ENCODE measurements at places on chromosomes 12 and 14.
A peak's percentile ranks its signal among the peaks of the same experiment; 100 is the strongest.

DNA sequence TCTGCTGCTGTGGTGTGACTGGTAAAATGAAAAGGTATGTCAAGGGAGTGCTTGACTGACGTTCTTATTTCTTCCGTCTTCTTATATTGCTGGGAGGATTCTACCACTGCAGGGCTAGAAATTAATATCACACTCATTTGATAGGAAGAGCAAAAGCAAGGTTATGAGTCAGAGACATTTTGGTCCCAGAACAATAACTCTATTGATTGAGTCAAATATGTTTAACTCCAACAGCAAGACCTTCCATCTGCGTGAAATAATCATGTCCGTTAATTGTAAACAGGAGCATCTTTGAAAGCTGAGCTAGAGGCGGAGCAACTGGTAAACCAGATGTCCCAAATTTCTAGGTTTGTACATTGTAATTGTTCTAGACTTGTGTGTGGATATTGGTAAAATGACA, 1293.6 kb downstream of the AACS start:
- DNase-seq, result no peak

GRCh38 chr12:119840582-119840981, 36.5 kb downstream of the CIT start:
- no peak for DNase-seq

DNA sequence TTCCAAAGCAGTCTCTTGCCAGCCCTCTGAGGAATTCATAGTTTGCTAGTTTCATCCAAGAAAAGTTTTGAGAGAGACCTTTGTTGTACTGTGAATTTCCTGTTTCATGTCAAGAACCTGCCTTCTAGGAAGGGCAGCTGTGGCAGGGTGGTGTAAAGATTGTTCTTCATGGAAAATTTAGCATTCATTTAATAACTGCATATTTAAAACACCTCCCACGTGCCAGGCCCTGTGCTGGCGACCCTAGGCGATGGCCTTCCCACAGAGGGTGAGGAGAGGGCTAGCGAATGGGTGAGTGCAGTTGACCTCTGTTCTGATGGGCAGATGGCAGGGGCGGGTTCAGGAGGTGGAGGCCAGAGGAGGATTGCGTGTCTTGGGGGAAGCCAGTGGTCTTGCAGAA, 43.2 kb downstream of the MLXIP start:
- DNase-seq, result no peak

DNA sequence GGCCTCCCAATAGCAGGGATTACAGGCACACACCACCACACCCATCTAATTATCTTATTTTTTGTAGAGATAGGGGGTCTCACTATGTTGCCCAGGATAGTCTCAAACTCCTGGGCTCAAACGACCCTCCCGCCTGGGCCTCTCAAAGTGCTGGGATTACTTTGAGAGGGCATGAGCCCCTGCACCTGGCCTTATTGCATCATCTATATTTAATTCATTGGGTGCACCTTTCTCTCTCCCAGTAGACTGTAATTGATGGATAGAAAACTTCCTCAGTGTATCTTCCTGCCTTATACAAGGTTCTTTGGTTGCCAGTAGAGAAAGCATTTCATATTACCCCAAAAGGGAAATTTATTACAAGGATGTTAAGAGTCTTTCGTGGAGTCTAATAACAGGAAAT, 8.9 kb upstream of the MORN3 start:
- no peak for DNase-seq

DNA sequence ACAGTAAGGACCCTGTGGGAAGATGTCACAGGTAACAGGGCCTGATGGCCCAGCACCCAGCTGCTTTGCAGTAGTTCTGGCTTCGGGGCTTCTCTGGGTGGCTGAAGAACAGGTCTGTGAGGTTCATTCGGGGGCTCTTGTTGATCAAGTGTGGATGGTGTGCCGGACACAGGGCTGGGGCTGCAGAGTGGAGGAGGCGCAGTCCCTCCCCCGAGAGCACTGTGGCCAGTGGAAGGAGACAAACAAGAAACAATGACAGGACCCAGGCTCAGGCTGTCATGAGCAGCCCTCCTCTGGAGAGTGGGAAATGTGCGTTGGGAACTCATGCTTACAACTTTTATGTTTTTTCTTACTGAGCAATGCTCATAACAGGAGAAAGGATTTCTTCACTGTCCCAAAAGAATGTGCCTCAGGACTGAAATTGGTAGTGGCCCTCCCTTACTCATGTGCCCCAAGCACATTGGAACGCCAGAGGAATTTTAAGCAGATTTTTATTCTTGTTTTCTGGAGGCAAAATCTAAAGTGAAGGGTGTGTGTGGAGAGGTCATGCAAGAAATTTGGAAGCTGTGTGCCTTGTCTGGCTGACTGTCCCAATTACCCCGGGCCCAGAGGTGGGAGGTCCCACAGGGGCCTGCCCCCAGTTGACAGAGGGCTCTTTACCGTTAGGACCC, 233.8 kb downstream of the CACNA1C start:
- DNase-seq, result no peak

GRCh38 chr14:89249065-89249695, 167.9 kb downstream of the FOXN3 start:
- no peak for DNase-seq

- no peak for DNase-seq
Measured at GRCh38 chr14:92552066-92552465, 38.5 kb downstream of the RIN3 start.

DNA sequence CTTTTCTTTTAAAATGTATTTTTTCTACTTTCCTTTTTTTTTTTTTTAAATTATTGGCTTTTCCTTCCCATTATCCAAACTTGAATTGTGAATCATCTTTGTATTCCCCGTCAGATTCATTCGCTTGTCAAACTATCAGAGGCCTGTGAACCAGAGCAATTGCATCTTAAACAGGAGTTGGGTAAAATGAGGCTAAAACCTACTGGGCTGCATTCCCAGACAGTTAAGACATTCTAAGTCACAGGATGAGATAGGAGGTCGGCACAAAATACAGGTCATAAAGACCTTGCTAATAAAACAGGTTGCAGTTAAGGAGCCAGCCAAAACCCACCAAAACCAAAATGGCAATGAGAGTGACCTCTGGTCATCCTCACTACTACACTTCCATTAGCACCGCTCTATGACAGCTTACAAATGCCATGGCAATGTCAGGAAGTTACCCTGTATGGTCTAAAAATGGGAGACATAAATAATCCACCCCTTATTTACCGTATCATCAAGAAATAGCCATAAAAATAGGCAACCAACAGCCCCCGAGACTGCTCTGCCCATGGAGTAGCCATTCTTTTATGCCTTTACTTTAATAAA, 19.9 kb downstream of the FUT8 start:
- DNase-seq, result no peak

GRCh38 chr12:106663385-106663784, 80.6 kb downstream of the RFX4 start:
- no peak for DNase-seq

- DNase-seq, result no peak
Measured at GRCh38 chr14:101839236-101839635, 77.7 kb downstream of the PPP2R5C start.

DNA sequence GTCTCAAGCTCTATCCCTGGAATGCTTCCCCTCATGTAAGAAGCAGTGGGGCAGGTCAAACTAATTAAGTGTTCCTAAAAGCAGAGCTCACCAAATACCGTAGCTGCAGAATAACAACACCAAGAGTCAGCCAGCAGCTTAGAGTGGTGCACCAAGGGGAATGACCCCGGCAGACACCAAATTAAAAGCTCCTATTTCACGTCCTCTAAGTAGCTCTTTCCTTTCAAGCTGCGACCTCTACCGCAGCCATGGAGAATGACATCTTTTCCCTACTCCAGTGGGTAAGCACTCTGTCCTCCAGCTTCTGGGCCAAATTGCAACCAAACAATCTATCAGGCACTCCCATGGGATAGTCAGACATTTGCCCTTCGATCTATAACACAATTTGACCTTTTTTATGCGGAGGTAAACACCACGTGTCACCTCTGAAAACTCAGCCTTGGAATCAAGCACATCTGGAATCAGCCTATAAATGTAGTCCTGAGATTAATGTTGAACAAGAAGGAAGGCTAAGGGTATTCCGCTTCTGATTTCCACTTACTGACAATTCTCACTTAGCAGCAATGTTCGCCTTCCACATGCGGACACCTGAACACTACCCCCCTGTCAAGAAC, 67.6 kb upstream of the CDKN3 start:
- DNase-seq, result no peak

DNA sequence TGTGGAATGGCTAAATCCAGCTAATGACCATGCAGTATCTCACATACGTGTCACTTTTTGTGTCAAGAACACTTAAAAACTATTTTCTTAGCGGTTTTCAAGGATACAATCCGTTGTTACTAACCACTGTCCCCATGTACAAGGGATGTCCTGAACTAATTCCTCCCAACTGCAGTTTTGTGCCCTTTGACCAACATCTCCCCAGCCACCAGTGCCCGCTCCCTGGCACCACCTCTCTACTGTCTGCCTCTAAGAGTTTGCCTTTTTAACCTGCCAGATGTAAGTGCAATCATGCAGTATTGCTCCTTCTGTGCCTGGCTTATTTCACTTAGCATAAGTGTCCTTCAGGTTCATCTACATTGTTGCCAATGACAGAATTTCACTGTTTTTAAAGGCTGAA, 315.7 kb downstream of the TMEM121 start:
- DNase-seq, result no peak

- no peak for DNase-seq
Measured at GRCh38 chr14:98896449-98896848, 375.5 kb downstream of the BCL11B start.

DNA sequence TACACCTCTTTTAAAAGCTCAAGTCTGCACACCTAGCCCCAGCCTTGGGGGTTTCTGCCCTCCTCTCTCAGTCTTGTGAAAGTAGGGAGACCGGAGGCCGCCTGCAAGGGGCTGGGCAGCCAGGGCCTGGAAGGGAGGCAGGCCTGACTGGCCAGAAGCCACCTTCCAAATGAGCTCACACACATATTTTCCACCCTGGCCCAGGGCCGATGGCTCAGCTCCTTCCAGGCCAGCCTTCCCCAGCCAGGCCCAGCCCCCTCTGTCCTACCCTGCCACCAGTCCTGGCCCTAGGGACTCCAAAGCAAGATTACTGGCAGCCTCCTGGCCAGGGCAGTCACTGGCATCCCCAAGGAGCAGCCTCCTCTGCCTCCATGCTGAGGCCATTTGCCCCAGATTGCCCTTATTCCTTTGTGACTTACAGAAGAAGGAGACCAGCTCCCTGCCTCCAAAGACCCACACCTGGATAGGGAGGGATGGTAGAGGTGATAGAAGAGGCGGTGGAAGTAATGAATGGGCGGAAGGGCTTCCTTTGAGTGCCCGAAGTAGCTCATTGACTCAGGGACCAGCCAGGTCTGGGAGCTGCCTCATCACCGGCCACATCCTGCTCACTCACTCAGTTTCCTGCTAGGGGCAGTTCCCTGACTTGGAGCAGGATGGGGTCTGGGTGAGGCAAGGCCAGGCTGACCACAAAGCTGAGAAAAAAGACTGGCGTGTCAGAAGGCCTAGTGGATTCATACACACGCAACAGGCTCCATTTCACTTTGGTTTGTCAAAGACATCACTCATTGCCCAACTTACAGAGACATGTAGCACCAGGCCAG, 14.8 kb downstream of the MMP14 start:
- DNase-seq, result peak; percentile 96

- no peak for DNase-seq
Measured at GRCh38 chr12:117402363-117402762, 40.9 kb upstream of the NOS1 start.

DNA sequence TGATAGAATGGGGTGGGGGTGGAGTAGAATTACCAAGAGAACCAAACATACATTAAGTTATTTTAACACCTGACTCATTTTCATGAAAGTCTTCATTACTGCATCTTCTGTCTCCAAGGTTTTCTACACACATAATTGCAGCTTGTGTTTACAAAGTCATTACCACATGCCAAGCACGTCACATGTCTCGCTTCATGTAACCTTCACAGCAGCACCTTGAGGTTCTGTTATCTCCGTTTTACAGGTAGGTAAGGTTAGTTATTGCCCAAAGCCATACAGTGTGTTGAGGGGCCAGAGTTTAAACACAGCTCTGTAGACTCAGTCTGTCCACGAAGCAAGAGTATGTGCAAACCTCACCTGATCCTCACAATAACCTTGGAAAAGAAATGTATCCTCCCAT, 64.3 kb upstream of the RBM19 start:
- no peak for DNase-seq

DNA sequence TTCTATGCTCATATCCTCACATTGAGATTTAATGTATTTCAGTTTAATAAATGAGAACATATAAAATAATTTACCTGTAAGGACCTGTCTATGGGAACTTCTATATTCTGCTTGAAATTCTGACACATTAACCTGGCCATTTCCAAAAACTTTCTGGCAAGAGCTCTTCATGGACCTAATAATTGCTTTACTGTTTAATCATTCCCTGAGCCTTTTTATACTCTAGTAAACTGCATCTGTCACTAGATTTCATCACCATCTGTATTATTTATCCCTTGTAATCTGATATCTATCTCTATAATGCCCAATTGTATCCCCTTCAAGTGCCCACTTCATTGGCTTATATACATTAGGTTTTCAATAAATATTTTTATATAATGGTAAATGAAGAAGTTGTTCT, 327.7 kb downstream of the RAD51B start:
- DNase-seq, result no peak

DNA sequence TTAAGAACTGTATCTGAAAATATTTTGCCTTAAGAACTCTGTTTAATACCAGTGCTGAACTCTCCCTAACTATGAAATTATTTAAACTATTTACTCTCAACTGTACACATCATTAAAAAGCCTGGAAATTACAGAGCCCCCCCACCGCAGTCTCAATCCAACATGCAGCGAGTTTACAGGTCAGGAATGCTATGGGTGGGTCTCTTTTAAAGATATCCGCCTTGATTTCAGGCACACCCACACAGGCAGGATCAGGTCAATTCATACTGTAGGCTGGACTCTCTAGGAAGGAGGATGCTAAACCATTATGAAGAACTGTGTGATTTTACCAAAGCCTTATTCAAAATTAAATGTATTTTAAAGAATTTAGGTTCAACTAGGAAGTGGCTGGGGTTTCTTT, 16.5 kb downstream of the SPTLC2 start:
- DNase-seq, result no peak

- no peak for DNase-seq
Measured at GRCh38 chr12:51867796-51868428, 19.4 kb upstream of the FIGNL2 start.

GRCh38 chr14:105616802-105617192, 90.4 kb downstream of the TMEM121 start:
- no peak for DNase-seq

DNA sequence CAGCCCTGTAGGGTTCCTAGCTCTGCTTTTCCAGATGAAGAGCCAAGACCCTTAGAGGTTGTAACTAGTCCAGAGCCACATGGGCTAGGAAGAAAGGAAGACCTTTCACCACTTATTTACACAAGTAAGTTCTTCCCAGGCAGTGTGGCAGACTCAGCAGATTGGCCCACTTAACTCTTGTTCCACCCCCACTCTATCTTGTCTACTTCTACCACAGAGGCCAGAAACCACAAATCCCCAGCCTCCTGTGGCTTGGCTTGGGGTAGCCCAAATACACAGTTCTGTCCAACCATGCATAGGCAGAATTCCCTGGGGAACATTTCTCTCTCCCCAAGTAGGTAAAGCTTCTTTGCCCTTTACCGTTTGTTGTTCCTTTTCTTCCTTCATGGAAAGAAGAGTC, 383.5 kb downstream of the RGS6 start:
- peak; percentile 79 for DNase-seq

- no peak for DNase-seq
Measured at GRCh38 chr14:92922155-92922735, 705 bp upstream of the CHGA start.
